ENCODE measurements at places on chromosomes 3 and 15.

DNA sequence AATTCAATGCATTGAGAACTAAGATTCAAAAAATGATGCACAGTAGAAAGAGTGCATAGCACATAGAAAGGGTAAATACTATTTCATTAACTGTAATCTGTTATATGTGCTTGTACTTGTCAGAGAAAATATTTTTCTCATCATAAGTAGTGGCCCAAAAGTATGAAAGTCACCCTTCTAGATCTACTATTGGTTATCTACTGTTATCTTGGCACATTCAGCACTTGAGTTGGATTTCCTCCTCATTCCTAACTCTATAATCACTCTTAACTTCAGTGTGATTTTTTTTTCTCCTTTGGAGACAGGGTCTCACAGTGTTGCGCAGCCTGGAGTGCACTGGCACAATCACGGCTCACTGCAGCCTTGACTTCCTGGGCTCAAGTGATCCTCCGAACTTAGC is 194.4 kb downstream of the PCCB start:
- DNase-seq = no peak

DNA sequence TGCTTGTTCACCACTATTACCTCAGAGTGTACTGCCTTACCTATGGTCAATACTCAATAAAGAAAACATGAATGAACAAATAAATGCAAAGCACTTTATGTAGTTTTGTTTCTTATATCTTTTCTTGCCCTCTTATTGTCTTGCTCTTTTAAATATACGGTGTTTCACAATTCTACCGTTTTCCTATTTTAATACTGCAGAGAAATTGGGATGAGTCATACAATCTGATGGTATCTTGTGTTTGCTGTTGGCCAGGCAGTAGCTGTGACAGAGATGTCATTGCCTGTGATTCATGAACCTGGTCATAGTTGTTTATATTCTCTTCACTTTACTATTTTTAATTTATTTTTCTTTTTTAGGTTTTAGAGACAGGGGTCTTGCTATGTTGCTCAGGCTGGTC is 48.3 kb downstream of the SERP1 start:
- DNase-seq = no peak

DNA sequence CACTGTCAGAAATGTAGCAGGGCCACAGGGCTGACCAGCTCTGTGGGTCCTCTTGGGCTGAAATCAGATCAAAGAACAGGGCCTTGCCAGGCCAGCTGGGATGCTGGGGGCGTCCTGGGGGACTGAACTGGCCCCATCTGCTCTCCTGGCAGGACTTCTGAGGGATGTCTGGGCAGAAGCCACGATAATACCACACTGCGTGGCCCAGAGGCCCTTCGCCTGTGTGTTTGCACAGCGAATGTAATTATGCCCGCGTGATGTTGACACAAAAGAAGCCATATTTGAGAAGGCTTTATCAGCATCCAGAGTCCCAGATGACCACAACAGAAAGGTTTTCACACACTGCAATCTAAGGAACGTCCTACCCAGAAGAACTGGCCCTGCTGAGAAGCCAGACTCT is 174.0 kb downstream of the RAB11A start:
- no peak for DNase-seq

DNA sequence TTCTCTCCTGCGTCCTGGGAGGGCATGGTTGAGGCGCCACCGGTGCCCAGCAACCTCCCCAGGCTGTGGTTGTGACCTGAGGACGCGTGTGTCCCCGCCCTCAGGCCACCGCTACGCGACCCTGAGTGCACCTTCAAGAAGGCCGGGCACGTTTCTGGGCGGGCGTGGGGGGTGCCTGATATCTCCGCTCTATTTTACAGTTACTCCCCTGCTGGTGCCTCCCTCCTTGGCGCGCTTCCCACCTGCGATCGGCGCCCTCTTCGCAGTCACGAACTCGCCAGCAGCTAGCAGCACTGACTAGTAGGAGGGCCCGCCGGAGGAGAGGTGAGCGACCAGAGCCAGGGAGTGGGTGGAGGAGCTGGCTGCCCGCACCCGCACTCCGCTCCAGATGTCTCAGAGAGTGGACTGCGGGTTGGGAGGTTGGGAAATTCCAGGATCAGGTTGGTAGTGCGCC is 43.2 kb upstream of the POLG start:
- DNase-seq = no peak

DNA sequence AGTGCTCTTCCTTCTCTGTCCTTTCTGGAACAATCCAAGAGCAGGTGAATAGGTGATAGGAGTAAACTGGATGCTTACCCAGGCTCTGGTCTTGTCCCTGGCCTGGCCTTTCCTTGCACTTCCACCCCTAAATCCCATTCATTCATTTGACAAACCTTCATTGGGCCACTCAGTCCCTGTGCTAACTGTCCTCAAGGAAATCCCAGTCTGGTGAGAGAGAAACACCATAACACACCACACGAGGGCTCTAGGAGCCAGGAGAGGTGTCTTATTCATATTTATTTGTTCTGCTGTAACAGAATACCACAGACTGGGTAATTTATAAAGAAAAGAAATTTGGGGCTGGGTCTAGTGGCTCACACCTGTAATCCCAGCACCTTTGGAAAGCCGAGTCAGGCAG is 22.8 kb downstream of the EFCC1 start:
- DNase-seq = no peak

GRCh38 chr15:26598704-26599103 is 174.2 kb downstream of the GABRB3 start:
- DNase-seq = no peak

GRCh38 chr15:64009241-64009640 is 37.0 kb downstream of the DAPK2 start:
- no peak for DNase-seq

- no peak for DNase-seq
Observed at GRCh38 chr3:190169877-190170276, 49.2 kb upstream of the P3H2 start.

DNA sequence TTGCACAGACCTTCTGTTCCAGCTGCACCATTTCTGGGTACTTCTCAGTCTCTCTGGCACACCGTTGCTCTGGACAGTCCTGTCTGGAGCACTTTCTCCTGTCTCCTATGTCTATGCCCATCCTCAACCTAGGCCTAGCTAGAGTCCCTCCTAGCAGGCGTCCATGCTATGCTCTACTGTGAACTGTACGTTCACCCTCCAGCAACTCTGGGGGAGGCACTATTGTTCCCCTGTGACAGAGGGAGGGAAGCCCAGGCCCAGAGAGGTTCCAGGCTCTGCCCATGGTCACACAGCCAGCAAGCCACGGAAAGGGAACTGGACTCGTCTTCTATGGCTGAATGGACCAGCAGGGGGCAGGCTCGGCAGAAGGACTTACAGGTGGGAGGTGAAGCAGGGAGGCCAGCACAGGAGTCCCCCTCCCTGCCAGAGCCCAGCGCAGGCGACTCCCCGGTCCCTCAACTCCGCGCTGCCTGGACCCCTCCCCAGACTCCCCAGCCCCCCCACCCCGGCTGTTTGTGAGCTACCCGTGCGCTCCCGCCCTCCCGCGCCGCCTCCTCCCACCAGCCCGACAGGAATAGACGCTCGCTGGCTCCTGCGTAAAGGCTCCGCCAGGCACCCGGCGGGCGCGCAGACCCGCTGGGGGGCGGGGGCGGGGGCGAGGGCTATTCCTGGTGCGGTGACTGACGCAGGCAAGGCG is 1.7 kb upstream of the LINGO1 start:
- no peak for DNase-seq

GRCh38 chr3:101836652-101837598 is 12.4 kb upstream of the NFKBIZ start:
- DNase-seq = no peak

DNA sequence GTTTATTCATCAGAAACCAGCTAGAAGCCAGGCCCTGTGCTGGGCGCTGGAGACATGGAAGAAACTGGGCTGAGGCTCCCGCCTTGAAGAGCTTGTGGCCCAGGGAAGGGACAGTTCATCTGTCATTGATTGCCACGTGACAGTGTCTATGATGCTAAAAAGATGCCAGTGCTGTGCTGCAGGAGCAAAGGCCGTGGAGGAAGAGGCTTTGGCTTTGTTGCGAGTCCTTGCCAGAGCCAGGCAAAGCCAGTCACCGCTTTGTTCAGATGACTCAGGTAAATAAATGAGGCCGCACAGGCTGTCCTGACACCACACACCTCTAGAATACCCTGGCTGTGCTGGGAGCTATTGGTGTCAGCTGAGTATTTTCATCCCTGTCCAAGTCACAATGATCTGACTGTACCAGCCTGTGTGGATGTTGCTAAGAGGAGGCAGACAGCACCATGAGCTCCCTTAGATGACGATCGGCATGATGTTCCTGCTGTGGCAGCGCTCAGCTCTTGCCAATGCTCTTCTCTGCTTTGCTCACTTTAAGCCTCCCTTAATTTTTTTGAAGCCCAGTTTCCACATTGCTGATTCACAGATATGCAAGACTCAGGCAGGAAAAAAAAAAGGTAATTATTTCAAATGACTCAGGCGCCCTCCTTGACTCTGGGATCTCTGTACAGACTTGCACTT is 77.5 kb downstream of the CCNL1 start:
- no peak for DNase-seq

- no peak for DNase-seq
Observed at GRCh38 chr3:78562328-78562727, 1205.5 kb downstream of the ROBO1 start.

GRCh38 chr15:77510066-77511057 is 89.7 kb downstream of the HMG20A start:
- DNase-seq = no peak

DNA sequence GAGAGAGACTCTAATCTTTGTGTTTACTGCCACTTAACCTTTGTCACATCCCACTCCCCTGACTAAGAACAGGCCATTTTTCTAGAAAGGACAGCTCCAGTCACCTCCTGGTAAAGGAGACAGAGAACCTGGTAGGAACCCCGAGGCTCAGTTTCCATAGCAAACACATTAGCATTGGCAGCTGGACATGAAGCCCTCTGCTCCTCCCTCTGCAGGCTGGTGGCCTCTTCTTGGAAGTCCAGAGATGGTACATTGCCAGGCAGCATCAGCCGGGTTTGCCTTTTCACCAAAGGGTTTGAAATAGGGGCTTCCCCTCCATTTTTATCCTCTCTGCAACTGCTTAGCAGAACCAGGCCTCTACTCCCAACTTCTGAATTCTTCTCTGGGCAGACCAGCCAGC is 213.4 kb upstream of the SEMA6D start:
- DNase-seq = no peak

DNA sequence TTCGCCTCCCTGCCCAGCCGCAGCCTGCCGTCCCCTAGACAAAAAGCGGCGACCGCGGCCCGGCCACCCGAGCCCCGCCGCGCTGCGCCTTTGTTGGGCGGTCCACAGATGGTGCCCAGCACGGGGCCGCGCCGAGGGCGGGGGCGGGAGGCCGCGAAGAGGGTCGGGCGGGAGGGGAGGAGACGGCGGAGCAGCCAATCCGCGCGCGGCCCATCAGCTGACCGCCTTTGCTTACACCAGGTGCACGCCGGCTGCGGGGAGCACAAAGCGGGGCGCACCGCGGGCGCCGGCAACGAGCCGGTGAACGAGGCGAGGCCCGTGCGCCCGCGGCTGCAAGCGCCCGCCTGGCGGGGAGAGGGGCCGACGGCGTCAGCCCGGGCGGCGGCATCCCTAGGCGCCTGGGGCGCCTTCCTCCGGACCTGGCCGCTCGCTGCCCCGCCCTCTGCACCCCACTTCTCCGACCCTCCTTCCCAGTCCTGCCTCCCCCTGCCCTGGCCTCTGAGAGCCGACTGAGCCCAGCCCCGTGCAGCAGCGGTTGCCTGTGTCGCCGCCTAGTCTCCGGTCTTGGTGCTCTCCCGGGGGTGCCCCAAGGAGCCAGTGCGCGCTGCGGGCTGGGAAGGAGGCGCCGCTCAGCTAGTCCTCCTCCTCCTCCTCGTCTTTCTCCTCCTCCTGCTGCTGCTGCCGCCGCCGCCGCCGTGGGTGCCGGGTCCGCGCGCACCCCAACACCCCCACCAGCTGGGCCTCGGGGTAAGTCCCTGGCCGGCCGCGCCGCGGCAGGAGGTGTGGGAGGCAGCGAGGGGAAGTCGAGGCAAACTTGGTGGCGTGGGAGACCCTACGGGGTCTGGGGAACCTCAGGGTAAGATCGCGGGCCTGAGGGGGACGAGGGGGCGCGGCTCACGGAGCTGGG is at the start of gene LRRN1:
TSS of gene LRRN1 (plus strand) at position 259 of the 907 bp plus-strand sequence. CDS start 45,211 bp downstream, outside the sequence.
- peak; percentile 77 for DNase-seq

GRCh38 chr15:64222573-64223366 is 59.9 kb upstream of the PPIB start:
- DNase-seq = no peak

DNA sequence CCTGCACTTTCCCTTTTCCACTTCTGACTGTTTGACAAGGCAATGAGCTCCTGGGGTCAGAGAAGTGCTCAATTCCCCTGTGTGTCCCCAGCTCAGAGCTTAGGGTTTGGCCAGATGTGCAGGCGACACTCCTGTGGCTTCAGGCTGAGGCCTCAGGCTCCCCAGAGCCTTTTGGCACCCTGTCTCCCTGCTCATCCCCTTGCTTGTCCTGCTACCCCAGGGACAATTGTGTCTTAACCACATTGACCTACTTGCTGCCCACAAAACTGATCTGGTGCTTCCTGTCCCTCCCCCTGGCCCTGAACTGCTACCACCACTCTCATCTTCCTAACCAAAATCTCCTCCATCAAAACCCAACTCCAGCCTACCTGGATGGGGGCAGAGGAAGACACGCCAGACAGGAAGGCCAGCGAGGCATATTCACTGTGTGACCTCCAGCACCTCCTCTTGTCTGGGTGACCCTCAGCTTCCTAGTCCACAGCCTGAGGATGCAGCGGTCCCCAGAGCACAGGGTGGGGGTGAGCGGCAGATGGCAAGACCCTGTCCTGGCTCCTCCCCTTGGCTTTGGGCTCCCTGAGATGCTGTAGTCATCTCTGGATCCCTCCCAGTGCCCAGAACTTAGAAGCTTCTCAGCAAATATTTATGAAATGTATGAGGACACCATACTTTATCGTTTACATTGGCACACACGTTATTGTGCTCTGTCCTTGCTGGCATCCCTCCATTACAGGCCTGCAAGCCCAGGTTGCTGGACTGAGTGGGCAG is 98.9 kb upstream of the SLC6A6 start:
- no peak for DNase-seq

DNA sequence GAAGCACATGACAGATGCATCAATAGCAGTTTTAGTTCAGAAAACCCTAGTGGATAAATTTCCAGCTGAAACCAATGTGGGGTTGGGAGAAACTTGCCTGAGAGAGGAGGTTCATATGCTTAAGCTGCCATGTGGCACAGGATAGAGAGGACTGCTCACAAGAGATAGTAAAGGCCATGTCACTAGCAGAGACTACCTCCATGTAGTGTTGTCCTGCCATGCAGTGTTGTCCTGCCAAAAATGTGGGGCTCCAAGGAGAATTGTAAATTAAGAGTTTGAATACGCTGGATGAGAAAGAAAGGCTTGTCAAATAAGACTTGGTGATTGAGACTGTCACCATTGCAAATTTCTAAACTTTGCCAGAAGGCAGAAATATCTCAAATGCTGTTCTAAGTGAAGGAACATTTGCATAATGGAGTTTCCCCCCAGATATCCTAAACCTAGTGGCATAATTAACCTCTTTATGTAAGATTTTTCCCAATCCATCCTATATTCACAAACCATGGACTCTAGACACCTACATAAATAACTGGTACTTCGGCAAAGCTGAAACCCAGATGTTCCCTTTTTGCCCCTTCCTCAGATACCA is 938.3 kb upstream of the ALCAM start:
- DNase-seq = no peak

DNA sequence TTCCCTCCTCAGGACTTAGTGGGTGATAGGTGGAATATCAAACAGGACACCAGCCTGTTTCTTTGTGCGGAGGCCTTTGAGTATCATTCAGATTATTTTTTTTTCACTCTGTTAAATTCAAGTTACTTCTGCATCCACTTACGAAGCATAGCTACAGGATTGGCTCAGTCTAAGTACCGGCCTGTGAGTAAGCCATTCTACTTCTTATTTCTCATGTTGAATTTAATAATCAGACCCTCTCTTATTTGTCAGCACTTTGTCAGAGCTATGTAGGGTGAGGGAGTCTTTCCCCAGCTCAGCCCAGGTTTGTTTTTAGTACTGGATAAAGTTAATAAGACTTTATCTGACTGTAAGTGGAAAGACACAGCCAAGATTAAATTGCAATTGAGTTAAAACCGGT is 54.7 kb downstream of the ITPR1 start:
- no peak for DNase-seq
